ENCODE measurements at places on chromosomes 2 and 18. TPM values are rescaled to one million over a fixed set of nuclear protein-coding genes. Genes with fewer than 3 reads are reported as not detected.

ADRA2B gene
- 0.06 TPM for total RNA-seq

POTEI gene
- total RNA-seq = not detected

FNDC4 gene
- 3.9 TPM for total RNA-seq

PECR gene
- total RNA-seq = 16.2 TPM

PROM2 gene
- not detected for total RNA-seq

Measured in A549 treated with RU486 at 1 μM for 4 hours (cell line).